Fibroblast of lung (primary cell): ENCODE measurements at places on chromosomes 16 and 17.

DNA sequence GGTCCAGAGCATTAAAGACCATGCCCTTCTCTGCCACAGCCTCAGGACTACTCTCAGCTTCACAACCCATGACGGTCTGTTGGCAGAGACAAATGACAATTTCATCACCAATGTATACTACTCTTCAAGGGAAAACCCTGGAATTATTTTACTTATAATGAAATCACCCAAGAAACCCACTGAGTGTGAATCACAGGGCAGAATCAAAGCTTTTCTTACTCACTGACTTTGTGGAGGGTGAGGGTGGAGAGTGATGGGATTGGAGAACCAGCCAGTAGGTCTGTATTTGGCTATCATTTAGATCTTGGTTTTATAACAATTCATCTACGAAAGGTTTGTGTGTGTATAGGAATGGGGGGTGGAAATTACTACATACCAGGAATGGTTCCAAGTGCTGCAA is 442.6 kb downstream of the SHISA9 start:
- no peak for DNase-seq

GRCh38 chr16:50539053-50539695 is 9.0 kb upstream of the NKD1 start:
- DNase-seq: no peak

DNA sequence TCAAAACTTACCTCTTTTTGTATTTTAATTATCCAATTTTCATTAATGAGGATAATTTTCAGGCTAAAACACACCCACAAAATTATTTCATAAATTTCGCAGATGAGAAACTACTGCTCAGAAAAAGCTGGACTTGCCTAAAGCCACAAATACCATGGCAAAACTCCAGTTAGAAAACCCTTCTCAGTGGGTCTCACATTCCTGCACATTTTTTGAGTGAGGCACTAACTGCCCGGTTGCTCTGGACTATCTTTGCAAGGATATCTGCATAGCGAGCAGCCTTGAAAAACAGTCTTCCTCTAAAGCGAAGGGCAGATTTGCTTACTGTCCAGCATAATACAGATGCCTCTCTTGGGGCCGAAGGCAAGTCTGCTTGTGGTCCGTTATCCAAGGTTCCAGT is 9.8 kb downstream of the MPHOSPH6 start:
- peak; percentile 40 for DNase-seq

DNA sequence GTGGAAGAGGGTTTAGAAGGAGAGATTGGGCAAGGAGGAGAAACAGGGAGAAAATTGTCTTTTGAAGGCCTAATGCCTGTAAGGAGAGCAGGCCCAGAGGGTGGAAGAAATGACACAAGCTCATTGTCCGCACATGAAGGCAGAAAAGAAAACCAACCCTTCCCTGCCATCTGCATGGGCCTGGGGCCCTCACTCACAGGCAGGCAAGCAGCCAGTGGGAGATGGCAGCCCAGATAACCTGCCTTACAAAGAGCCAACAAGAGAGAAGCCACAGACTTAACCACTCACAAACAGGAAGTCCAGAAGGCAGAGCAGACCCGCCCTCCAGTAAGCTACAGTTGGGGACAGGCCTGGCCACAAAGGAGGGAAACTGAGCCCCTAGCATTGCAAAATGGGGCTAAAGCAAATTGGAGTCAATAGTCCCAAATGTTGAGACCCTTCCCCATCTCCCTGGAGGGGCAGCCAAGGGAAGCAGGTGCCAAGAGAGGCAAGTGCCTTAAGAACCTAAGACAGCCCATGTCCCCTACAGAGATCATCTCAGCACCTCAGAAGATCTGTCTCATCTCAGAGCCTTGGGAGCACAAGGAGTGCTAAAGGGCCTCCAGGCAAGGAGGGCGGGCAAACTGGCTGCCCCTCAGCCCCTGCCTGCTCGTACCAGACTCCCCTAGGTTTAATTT is 7.3 kb upstream of the TSPOAP1 start:
- peak; percentile 40 for DNase-seq

DNA sequence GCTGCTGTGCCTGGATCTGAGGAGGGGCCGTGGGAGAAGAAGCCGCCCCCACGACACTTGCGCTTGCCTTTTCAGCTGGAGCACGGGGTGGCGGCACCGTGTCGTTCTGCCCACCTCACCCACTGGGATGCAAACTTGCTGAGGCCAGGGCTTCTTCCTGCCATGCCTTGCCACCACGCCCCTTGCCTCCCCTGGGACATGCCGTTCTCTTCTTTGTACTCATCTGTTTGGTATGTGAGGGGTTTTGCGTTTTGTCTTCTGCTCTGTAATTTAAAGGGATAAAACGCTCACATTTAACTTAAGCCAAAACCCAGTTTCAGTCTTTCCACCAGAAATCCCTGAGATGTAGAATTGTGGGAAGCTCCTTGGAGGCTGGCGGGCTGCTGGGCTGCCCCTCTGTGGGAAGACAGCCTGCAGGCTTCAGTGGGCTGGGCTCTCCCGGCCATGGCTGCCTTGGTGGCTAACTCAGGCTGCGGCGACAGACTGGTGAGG is 180.2 kb downstream of the RPTOR start:
- peak; percentile 75 for DNase-seq

- DNase-seq: no peak
These were observed 61.7 kb upstream of the CLEC18A start for GRCh38 chr16:69889295-69889964.

- DNase-seq: no peak
These were observed 14.9 kb upstream of the MRPL38 start for GRCh38 chr17:75919611-75920010.

DNA sequence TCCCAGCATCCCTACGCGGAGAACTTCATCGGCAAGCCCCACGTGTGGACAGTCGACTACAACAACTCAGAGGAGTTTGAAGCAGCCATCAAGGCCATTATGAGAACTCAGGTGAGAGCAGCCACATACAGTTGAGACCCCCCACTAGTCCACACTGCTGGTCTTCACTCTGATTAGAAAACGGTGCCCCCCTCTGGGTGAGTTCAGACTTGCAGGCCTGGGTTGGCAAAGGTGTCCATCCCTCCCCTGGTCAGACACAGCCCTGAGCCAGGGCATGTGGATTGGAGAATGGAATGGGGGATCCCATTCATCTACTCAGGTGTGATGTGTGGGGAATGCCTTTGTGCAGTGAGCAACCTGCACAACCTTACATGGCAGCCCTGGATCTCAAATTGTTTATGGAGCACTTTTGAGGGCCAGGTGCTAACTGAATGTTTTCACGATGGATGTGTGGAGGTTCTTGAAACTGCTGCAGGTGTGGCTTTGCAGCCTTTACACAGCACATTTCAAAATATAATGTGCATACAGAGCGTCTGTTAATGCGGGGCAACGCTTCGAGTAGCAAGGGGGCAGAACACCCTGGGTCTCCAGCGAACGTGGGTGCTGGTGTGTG is 72.6 kb downstream of the MGAT5B start:
- no peak for DNase-seq

DNA sequence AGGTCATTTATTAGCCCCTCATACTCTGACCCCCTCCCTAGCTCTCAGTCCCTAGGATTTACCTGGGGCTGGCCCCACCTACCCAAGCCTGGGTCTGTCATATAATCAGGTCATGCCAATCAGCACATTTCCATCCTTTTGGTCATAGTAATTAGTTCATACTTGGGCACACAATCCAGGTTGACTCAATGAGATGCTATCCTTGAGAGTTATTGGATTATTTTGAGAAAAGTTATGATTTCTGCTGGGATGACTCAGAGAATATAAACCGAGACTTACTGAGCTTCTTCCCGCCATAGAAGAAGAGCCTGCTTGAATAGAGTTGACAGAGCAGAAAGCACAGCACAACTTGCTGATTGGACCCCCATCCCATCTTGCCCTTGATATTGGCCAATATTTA is 331.5 kb downstream of the CBLN1 start:
- peak; percentile 24 for DNase-seq

GRCh38 chr16:66569827-66570405 is 3.7 kb downstream of the CMTM1 start:
- DNase-seq: peak; percentile 81

GRCh38 chr16:51155199-51155607 is 4.1 kb upstream of the SALL1 start:
- DNase-seq: peak; percentile 74

DNA sequence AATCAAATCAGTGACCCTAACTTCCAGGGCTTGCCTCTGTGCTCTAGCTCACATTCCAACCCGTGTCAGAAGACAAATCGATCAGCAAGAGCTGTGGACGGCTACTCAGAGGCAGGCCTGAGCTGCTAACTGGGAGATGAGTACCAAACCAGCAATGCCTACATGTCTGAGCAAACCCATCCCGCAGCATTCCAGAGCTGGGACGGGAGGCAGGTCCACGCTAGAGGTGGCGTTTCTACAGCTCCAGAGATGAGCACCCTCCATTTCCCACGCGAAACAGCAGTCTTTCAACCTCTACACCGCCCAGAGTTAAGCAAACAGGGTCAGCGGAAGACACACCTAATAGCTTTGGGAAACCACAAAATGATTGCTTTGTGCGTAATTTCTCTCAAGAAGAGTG is 6.5 kb downstream of the NXN start:
- peak; percentile 67 for DNase-seq

DNA sequence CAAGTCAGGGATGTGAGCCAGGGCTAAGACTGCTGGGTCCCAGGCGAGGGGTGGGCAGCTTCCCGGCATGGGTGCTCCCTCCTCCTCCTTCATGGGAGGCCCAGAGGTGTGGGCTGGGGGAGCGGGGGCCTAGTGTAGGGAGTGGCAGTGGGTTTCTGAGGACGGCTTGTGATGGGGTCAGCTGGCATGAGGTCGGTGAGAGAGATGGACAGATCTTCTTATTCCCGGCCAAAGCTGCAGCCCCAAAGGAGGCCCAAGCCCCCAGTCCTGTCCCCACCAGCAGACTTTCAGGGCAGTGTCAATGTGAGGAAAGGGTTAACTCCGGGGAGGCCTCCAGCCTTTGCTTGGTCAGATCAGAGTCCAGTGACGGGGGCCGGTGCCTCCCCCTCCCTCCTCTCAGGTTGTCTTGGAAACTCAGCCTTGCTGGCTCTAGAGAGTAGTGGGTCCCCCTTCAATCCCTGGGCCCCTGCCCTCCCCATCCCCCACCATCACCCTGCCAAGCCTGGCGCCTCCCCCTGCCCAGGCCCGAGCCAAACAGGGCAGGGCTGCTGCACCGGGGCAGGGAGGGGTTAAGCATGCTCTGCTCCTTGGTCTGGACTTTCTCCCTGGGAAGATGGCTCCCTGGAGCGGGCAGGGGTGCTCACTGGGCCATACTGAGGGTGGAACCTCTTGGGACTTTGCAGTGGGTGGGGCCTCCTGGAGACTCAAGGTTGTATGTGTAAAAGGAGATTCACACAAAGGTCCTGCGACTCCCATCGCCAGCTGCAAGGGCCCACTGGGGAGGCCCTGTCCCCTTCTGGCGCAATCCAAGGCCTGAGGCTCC is 12.4 kb downstream of the NAT9 start:
- DNase-seq: no peak

GRCh38 chr16:66881014-66881417 is 701 bp downstream of the PDP2 start:
- no peak for DNase-seq

- DNase-seq: no peak
These were observed 1.6 kb downstream of the ELMO3 start for GRCh38 chr16:67200491-67200890.

DNA sequence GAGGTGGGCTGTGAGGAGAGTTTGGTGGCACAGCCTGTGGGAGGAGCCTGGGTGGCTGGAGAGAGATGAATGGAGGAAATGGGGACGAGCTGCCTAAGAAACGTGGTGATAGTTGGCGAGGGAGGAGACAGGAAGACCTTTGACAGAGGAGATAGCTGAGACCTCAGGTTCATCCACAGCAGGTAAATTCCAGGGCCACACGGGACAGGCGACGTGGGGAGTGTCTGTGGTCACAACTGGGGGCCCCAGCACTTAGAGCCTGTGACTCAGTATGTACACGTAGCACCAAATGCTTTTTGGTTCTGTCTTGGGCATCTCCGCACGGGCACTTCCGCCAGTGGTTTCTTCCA is 7.7 kb downstream of the MINK1 start:
- DNase-seq: no peak

DNA sequence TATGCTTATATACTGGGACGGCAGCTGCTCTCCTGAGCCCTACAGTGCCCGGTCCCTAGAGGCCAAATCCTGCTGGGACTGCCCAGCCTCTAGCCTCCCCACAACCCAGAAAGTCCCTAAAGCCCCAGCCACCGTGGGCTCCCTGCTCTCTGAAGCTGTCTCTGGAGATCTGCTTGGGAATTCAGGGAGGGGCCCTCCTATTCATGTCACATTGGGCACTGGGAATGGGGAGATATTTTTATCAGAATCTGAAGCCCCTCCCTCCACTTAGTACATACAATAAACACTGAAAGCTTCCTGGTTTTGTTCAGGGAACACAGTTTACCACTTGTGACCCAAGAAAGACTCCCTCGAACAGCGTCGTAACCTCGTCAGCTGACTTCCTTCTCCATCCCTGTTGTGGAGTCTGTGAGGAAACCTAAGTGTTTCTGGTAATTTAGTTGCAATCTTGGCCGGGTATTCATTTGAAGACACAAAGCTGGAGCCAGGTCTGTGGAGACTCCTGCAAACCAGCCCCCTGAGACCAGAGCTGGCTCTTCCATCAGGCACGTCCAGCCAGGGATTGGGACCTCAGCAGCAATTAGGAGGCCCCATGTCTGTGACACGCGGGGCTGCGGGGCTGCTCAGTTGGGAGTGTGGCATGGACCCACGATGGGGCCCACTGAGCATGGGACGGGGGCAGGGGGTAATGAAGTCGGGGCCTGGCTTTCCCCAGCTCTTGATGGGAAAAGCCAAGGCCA is 38.5 kb downstream of the PGS1 start:
- DNase-seq: peak; percentile 47

- DNase-seq: peak; percentile 98
These were observed 16.1 kb downstream of the CCR7 start for GRCh38 chr17:40548982-40549685.

DNA sequence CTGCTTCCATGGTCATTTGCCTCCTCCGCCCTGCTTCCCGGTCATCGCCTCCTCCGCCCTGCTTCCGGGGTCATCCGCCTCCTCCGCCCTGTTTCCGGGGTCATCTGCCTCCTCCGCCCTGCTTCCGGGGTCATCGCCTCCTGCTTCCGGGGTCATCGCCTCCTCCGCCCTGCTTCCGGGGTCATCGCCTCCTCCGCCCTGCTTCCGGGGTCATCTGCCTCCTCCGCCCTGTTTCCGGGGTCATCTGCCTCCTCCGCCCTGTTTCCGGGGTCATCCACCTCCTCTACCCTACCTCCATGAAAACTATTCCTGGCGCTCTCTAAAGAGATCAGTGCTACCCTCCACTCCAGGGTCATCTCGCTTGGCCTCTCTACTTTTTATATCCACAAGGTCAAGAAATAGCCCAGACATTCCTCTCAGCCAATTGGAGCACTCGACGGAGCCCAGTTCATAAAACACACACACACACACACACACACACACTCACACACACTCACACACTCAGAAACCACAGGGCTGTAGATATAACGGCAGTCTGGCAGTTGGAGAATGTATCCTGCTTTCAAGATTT is 44.8 kb downstream of the TRARG1 start:
- no peak for DNase-seq

- no peak for DNase-seq
These were observed 10.6 kb downstream of the KSR1 start for GRCh38 chr17:27466743-27467375.

DNA sequence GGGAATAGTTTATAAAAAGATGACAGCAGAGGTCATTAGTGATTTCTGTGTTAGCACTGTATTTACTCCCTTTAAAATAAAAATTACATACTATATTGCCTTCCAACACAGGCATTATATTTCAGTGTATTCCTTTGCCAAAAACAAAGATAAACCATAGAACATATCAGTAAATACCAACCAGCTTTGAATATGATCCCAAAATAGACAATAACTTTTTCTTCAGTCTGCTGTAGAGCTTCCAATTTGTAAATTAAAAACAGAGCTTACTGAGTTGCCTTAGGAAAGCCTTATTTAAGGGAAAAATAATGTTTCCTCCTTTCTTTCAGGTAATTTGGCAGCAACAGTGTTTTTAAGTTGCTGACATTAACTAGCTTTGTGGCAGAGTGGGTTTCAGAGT is 352.1 kb upstream of the TBX2 start:
- DNase-seq: no peak
